ENCODE measurements at places on chromosomes 16 and 17.

- DNase-seq, result no peak
These were observed 378.3 kb downstream of the CPPED1 start for GRCh38 chr16:12425134-12425941.

DNA sequence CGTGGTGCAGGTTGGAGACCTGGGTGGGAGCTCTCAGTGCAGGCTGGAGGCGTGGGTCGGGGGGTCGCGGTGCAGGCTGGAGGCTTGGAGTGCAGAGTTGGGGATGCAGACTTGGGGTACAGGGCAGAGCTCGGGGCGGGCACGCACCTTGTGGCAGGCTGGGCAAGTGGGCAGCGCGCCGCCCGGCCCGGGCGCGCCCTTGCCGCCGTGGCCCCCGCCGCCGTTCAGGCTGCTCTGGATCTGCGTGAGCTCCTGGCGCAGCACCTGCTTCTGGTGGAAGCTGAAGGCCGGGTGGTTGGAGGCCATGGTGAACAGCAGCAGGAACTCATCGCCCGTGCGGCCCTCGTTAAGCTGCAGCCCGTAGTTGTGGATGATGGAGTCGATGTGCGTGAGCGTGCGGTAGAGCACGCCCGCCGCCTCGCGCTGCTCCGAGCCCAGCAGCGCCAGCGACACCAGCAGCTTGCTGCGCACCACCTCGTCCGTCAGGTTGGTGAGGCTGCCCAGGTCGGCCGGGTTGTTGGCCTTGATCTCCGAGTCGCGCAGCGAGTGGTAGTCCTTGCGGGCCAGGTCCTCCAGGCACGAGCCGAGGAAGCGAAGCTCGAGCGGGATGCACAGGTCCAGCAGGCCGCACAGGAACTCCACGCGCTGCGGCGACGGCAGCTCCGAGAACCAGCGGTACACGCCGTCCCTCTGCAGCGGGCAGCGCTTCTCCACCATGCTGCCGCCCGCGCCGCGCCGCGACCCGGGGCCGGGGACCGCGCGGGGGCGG, 1.1 kb downstream of the ZCCHC14 start:
- no peak for DNase-seq

GRCh38 chr17:72430611-72431432, 310.0 kb downstream of the SOX9 start:
- DNase-seq, result no peak

- peak; percentile 68 for DNase-seq
These were observed 37.2 kb downstream of the CCDC42 start for GRCh38 chr17:8707332-8708024.

Data from HFF-Myc (cell line).